Activated CD4-positive, alpha-beta T cell treated with anti-CD3 and anti-CD28 coated beads for 4 hours (primary cell): ENCODE measurements at places on chromosomes 1 and 21.

GRCh38 chr1:9160079-9160717 is 31.3 kb upstream of the GPR157 start:
- no peak for DNase-seq

DNA sequence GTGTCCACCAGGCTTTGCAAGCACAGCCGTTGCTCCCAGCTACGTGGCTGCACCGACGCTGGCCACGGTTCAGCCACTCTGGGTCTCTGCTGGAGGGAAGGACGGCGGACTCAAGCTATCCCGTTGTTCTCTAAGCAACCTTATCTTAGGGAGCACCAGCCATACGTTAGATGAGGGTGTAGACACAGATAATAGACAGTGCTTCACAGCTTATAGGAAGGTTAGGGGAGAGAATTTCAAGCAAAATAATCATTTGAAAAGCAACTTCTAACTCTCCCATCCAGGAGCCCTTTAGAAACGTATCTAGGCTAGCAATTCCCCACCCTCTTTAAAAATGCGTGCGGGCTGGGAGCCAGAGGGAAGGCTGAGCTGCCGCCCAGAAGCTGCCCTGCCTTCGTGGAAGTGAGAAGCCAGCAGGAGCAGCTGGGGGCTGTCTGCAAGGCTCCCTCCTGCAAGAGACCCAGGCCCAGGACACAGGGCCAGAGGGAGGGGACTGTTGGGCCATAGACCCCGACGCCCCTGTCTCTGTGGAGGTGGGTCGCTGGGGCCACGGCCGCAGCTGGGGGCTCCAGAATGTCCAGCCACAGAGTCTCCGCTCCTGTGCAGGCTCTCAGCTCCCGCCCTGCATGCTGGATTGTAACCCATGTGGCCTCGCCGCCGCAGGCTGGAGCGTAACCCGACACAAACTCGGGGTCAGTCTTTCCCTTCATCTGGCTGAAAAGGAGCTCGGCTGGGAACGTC is 31.2 kb upstream of the COL6A2 start:
- no peak for DNase-seq

DNA sequence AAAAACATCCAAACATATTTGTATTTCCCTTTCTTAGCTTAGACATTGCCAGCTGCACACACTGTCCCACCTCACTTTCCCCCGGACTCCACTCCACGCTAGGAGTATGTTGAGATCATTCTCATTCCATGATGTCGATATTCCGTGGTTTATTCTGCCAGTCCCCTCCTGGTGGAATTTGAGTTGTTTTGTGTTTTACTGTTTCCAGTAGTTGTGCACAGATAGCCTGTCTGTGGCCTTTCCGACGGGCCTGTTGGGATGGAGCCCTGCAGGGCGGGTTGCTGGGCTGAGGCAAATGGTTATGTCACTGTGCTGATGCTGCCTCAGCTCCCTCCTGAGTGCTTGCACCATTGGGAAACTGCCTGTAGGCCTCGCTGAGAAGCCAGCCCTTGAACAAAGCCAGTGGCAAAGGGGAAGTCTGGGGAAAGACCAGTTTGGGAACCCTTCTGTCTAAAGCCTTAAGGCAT is 12.8 kb downstream of the TRAPPC10 start:
- DNase-seq = no peak

- no peak for DNase-seq
Observed at GRCh38 chr1:182977480-182977879, 24.5 kb upstream of the SHCBP1L start.

- DNase-seq = no peak
Observed at GRCh38 chr21:33234635-33235520, 5.1 kb downstream of the IFNAR2 start.

- no peak for DNase-seq
Observed at GRCh38 chr1:4468804-4469514, 185.4 kb upstream of the AJAP1 start.

GRCh38 chr1:208291129-208291528 is 46.9 kb upstream of the PLXNA2 start:
- no peak for DNase-seq
